ENCODE measurements at places on chromosomes 1 and 21.

DNA sequence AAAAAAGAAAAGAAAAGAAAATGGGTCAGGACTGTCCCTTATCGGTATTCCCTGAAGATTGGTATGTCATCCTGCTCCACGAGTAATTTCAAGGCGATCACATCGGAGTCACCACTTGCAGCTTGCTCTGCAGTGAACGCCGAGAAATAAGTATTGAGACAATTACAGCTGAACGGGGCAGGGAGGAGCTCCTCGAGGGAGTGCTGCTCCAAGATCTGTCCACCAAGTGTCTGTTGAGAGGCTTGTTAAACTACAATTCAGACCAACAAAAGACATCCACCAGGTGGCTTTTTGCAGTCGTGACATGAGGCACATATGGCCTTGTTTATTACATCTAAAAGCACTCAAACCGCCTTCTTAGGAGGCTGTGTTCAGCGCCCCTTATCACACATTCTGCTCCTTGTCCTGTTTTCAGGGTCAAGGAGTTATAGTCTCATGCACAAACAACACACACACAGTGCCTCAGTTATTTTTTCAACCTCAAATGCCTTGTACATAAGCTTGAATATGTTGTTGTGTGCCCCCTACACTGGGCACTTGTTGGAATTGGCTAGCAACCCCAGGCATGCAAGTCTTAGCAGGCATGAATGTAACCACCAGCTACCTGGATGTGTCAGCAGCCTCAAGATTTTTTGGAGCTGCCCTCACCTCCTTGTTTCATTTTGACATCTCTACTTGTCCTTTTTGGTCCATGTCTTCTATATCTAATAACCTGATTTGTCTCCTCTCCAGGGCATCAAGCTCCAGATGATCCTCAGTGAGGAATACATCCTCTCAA, 13.0 kb upstream of the CD48 start:
- DNase-seq, result no peak

DNA sequence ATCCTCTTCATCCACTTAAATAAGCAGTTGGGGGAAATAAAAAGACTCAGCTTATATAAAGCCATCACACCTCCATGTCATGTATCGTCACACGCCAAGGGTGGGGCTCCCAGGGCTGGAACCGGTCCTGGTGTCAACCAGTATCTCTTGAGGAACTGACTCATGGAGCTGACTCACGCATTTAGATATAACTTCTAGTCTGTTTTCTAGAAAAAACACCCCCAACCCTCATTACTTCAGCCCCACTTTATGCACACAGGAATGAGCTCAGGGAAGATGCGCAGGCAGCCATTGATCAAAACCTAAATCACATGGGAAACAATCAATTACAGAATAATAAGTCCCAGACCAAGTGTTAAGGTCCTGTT, 6.9 kb upstream of the IL22RA1 start:
- no peak for DNase-seq

DNA sequence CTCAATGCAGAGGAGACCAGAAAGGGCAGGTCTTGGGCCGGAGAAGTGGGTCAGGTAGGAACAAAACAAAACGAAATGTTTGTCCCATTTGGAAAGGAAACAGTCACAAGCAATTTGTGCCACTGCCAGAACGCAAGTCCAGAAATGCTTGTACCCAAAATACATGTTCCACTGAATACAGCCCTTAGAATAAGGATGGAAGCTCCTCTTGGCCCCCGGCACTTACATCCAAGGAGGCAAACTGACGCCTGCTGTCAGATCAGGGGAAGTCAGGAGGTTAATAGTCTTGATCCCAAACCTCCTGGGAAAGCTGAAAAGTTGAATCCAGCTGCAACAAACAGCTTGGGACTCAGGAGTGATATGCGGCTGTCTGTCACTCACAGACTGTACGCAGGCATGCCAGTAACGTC, 75.9 kb upstream of the GALNT2 start:
- DNase-seq, result no peak

GRCh38 chr1:52651904-52652303, 18.9 kb downstream of the SHISAL2A start:
- no peak for DNase-seq

GRCh38 chr1:221078260-221078965, 199.2 kb downstream of the HLX start:
- DNase-seq, result no peak

DNA sequence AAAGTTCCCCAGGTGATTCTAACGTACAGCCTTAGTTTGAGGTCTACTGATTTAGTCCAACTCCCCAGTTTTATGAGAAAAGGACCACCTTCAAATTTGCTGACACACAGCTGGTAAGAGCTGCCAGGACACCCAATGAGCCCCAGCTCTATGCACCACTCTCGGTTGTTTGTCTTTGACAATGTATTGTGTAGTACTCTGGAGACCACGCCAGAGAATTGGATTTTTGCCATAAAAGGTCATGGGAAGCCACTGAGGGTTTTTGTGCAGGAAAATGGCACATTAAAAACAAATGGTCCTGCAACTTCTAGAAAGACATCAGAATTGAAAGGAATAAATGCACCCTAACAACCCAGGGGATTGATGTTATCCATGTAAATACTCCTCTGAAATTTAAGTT, 7.1 kb upstream of the IER5 start:
- DNase-seq, result no peak

DNA sequence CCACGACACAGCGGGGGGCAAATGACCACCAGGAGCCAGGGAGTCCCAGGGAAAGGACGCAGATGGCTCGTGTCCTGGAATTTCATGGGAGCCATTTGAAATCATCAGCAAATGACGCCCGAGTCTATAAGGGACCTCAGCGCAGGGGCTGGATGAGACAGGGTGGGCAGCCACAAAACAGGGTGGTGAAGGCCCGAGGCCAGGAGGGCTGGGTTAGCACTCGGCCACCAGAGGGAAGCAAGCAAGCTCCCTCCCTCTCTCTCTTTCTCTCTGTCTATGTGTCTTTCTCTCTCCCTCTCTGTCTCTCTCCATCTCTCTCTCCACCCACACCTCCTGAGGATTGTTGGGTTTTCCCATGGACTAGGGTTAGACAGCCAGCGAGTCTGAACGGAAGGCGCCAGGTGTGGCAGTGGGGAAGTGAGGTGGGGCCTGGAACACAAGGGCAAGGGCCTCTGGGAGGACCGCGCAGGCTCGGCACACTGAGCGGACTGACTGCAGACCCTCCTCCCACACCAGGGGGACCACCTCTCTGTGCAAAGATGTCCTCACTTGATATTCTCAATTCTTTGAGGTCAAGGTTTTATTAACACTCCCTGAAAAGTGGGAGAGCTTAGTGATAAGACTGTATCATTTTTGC, 73.8 kb upstream of the TMPRSS2 start:
- DNase-seq, result no peak

DNA sequence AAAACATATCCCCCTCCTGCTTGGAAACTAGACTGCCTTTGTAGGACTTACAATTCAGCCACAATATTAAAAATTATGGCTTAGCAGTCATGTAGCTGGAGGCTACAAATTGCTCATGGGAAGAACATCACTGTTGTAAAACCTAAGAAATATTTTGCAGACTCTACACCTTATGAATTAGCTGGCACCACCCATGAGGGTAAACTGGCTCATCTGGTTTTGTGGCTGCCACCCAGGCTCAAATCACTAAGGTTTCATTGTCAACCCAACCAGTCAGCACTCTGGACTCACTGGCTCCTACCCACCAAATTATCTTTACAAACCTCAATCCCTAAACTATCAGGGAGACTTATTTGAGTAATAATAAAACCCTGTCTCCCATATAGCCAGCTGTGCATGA, 100.7 kb upstream of the OLFM3 start:
- DNase-seq, result no peak

GRCh38 chr21:28543975-28544374, 448.7 kb downstream of the LTN1 start:
- DNase-seq, result no peak

All from caudate nucleus (tissue), 63 donors.